Activated CD4-positive, alpha-beta T cell treated with anti-CD3 and anti-CD28 coated beads, Interleukin-10, Interleukin-2, amounts not matched to agents 100 ng/mL and 50 ng/mL, durations not matched to agents 16 hours and 8 hours (primary cell): ENCODE measurements at places on chromosomes 1 and 21.

DNA sequence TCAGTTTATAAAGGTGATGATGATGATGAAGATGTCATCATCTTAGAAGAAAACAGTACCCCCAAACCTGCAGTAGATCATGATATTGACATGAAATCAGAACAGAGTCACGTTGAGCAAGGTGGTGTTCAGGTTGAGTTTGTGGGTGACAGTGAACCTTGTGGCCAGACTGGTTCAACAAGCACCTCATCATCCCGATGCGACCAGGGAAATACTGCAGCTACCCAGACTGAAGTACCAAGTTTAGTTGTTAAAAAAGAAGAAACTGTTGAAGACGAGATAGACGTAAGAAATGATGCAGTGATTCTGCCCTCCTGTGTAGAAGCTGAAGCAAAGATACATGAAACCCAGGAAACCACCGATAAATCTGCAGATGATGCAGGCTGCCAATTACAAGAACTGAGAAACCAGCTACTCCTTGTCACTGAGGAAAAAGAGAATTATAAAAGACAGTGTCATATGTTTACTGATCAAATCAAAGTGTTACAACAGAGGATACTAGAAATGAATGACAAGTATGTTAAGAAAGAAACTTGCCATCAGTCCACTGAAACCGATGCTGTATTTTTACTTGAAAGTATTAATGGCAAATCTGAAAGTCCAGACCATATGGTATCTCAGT, 16.0 kb upstream of the CHAF1B start:
- peak; percentile 61 for DNase-seq

GRCh38 chr1:28521502-28522164, 15.8 kb downstream of the RCC1 start:
- DNase-seq = no peak

DNA sequence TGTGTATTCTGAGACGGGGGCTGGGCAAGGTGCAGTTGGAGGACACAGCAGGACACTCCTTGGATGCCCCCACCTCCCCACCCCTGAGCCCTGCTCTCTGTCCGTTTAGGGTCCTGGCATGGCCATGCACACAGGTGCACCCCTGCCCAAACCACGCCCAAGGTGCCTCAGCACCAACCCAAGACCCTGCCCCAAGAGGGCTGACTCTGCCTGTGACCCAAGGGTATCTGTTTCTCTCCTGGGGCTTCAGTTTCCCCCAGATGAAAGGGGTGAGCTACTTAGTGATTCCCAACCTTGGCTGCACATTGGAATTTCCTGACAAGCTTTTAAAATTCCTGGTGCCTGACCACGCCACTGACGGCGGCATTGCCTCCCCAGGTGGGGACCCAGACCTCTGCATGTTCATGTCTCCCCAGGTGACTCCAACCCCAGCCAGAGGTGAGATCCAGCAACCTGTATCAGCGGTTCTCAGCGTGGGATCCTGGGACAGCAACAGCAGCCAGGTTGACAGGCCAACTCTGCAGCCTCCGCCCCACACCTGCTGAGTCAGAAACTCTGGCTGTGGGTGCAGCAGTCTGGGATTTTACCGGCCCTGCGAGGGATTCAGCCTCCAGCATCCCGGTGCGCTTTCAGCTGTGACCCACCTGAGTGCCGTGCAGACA, 483.4 kb downstream of the NPHP4 start:
- DNase-seq = no peak

DNA sequence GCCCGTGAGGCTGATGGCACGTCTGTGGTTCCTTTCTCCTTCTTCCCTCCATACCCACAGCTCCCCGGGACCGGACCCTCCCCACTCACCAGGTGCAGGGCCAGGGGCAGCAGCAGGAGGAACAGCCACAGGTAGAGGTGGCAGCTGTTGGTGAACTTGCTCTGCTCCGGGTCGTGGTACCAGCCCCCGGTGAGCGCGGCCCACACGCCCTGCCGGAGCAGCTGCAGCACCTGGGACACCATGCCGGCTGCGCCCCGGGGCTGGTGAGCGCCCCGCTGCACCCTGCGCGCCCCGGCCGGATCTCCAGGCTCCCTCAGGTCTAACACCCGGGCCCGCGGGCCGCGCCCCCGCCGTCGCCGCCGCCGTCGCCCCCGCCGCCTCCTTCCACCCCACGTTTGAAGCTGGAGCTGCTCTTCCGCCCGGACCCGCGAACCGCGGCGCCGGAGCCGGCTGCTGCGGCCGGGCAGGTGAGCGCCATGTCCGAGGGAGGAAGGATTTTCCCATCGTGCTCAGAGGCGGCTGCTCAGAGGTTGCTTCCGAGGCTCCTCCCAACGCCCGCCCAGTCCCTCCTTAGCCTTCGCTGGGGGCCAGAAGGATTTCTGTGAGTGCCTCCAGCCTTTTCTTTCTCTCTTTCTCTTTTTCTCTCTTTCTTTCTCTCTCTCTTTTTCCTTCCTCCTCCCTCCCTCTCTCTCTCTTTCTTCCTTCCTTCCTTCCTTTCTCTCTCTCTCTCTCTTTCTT, at the start of gene PCNX2:
PCNX2 (minus strand) TSS at position 489 of the 738 bp plus-strand sequence; CDS start at position 242, 247 bp downstream.
- DNase-seq = peak; percentile 83

GRCh38 chr1:222413991-222414549, 133.8 kb downstream of the HHIPL2 start:
- DNase-seq = no peak

DNA sequence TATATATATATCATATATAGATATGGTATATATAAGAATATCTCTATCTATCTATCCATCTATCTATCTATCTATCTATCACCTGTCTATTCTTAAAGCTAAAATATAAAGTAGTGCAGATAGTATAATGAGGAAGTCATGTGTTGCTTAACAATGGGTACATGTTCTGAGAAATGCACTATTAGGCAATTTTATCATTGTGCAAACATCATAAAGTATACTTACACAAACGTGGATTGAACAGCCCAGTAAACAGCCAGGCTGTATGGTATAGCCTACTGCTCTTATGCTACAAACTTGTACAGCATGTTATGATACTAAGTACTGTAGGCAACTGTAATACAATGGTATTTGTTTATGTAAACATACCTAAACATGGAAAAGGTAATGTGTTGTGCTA, 621.0 kb upstream of the NCAM2 start:
- DNase-seq = no peak

- DNase-seq = no peak
These were observed 271.5 kb upstream of the TMEM51 start for GRCh38 chr1:14881775-14882672.

- no peak for DNase-seq
These were observed 255.1 kb upstream of the CXADR start for GRCh38 chr21:17257784-17258183.

GRCh38 chr21:43196826-43197225, 28.0 kb downstream of the CRYAA start:
- DNase-seq = no peak

GRCh38 chr1:97599447-97599846, 321.4 kb downstream of the DPYD start:
- peak; percentile 25 for DNase-seq
